ENCODE measurements at places on chromosomes 3 and 15. TPM values are rescaled to one million over a fixed set of nuclear protein-coding genes. Genes with fewer than 3 reads are reported as not detected.

The TMEM158 gene
- total RNA-seq = 2.0 TPM

The TRIM69 gene
- 6.4 TPM for total RNA-seq

The IP6K2 gene
- 33.8 TPM for total RNA-seq

The SLC12A1 gene
- total RNA-seq = not detected

The GPR176 gene
- total RNA-seq = 8.0 TPM

The ATP13A5 gene
- not detected for total RNA-seq

The CNTN3 gene
- 0.22 TPM for total RNA-seq

The GP5 gene
- total RNA-seq = 0.22 TPM

The PLA1A gene
- 7.3 TPM for total RNA-seq

The TP63 gene
- not detected for total RNA-seq

The LARP6 gene
- total RNA-seq = 11.3 TPM

The CADPS gene
- not detected for total RNA-seq

Data from dermis lymphatic vessel endothelial cell (primary cell).